Ovary (tissue), 10 donors: ENCODE measurements at places on chromosomes 4 and X. TPM values are rescaled to one million over a fixed set of nuclear protein-coding genes. Genes with fewer than 3 reads are reported as not detected.

- no peak for DNase-seq
Measured at GRCh38 chr4:15873117-15873516, 65.4 kb downstream of the FGFBP1 start.

DNA sequence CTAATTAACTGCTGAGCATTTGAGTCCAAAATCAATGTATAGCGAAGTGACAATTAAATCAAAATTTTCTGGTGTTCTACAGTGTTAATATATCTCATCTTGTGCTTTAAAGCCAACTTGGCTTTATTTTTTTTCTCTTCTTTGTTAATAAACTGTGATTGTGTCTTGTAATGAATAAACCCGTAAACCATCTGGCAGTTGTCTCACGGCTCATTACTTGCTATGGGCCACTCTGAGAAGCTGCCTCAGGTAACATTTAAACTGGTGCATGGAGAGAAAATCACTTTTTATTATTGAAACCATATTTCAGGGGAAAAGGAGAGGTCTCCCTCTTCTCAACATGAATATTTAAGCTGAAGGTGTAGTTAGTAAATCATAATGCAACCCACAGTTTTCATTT lies 694.0 kb downstream of the KCTD8 start:
- DNase-seq = no peak

DNA sequence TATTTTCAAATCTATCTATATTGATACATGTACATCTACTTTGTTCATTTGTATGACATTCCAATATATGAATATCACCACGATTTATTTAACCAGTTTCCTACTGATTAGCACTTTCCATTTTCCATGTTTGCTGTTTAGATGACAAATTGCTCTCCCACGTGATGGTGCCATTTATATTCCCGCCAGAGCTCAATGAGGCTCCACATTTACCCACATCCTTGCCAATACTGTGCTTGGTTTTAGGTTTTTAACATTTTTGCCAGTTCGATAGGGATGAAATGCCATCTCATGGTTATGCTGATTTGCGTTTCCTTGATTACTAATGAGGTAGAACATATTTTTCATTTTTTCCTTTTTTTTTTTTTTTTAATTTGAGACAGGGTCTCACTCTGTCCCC lies 86.7 kb upstream of the TRIM2 start:
- no peak for DNase-seq

DNA sequence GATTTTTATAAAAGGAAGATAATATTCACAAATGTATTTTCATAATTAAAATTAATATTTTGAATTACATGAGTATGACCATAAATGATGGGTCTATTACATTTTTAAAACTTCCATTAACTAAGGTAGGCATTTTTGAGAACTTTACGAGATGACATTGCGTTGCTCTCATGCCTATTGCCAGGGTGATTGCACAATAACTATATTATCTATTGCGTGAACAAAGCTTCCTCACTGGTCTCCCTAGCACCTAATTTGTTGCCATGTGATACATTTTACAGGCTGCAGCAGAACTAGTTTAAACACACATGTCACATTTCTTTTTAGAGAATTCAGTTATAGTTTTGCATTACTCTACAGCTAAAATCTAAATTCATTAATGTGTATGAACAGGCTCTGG lies 289.7 kb upstream of the GRID2 start:
- no peak for DNase-seq

GRCh38 chr4:19969492-19969891 lies 282.2 kb upstream of the SLIT2 start:
- no peak for DNase-seq

TIGD2 gene
- 2.0 TPM for total RNA-seq

MFAP3L gene
- total RNA-seq = 3.4 TPM
